ENCODE measurements at places on chromosomes 12 and 14.

DNA sequence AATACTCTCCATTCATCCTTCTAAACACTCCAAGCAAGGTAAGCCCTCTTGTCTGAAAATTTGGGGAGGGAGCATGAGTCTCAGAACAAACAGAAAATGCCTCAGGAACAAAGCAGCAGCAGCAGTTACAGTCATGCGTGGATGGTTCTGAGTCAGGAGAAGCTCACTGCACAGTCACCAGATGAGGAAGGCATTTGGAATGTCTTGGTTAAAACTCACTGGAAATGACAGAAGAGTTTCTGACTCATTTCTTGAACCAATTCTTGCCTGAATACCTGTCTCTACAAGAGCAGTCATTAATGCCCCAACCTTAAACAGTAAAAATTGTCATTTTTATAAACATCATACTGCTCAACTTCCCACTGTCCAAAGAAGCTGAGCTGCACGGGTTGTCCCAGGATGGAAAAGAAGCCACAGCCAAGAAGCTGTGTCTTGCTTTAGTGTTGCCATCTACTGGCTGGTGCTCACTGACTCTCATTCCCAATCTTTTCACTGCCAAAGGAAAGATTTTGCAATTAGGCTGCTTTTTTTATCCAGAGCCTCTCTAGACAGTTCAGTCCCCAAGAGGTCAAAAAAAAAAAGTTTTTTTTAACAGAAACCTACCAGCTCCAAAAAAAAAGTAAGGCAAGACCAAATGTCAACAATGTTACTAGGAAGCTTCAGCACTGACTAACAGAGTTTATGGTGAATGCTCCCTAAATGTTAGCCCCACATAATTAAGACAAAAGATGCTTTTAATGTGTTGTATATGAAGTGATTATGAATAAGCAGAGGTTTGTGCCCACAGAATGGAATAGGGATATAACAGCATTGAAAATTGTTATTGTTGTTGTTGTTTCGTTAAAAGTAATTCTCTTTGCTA lies 40.4 kb downstream of the KICS2 start:
- peak; percentile 87 for DNase-seq

DNA sequence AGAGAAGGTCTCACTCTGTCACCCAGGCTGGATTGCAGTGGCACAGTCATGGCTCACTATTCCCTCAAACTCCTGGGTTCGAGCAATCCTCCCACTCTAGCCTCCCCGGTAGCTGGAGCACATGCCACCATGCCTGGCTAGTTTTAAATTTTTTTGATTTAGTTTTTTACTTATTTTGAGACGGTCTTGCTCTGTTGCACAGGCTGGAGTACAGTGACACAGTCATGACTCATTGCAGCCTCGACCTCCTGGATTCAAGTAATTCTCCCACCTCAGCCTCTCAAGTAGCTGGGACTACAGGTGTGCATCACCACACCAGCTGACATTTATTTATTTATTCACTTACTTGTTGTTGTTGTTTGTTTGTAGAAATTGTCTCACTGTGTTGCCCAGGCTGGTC lies 22.2 kb upstream of the DIP2B start:
- no peak for DNase-seq

DNA sequence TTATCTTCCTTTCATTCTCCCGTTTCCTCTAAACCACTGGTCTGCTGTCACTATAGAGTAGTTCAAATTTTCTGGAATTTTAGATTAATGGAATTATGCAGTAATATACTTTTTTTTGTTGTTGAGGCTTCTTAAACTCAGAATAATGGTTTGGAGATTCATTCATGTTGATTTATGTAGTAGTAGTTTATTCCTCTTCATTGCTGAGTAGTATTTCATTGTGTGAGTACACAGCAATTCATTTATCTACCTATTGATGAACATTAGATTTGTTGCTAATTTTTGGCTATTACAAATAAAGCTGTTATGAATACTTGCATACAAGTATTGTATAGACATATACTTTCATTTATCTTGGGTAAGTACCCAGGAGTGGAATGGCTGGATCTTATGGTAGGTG lies 7.2 kb downstream of the RASSF8 start:
- no peak for DNase-seq

DNA sequence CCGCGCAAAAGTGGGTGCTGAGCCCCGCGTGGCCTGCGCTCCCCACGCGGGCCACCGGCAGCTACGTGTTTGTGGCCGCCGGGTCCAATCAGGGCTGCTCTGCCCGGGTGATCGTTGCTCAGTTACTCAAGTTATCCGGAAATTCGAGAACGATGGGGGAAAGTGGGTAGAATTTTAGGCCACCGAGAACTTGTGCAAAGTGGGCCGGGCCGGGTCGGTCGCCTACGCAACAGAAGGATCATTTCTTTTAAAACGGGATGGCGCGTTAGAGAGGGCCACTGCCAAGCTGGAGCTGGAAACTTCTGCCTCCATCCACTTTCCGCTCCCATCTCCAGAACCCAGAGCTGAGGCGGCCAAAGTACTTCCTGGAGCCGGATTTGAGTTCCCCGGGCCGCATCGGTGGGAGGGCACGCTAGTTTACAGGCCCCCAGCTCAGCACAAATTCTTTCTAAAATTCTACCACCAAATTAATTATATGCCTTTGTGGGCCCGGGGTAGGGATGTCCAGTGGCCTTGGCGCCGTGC lies 3.5 kb downstream of the RFX4 start:
- no peak for DNase-seq

DNA sequence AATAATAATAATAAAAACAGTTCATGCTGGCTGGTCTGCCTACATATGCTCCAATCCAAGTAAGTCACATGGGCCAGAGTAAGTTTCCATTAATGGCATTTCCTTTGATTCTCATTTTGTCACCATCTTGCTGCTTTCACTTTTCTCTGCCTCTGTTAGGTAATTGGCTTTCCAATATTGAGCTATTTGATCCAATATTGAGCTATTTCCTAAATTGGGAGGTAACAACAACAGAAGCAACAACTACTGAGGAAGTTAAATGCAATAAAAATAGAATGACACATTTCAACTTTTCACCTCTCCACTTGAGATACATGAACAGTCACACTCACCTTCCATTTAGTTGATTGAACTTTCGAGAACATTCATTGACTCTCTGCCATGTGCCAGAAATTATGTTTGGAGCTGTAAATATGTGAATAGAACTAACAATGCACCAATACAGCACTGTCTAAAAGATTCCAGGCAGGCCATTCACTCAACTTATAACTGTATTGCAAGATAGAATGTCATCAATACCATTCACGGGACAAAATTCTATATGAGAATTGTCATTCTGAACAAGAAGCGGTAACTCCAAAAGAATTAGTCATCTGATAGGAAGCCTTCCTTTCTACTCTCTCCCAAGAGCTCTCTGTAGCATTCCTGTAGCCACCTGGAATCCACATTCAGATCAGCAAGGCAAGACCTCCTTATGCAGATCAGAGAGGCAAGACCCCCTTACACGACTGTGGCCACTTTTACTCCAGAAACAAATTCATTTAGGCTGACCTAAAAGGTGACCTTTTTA lies 136.4 kb downstream of the PHLDA1 start:
- no peak for DNase-seq

DNA sequence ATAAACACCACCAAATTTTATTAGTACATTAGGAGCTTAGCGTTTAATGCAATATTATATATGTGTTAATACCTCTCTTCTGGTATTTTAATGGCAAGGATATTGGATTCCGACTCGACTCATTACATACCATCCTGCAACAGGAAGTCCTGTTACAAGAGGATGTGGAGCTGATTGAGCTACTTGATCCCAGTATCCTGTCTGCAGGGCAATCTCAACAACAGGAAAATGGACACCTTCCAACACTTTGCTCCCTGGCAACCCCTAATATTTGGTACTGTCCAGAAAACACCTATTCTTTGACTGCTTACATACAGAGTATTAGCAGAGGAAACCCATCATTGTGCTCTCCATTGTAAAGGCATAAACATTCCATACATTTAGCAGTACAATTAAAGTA lies 45.2 kb downstream of the VEZT start:
- DNase-seq, result no peak

DNA sequence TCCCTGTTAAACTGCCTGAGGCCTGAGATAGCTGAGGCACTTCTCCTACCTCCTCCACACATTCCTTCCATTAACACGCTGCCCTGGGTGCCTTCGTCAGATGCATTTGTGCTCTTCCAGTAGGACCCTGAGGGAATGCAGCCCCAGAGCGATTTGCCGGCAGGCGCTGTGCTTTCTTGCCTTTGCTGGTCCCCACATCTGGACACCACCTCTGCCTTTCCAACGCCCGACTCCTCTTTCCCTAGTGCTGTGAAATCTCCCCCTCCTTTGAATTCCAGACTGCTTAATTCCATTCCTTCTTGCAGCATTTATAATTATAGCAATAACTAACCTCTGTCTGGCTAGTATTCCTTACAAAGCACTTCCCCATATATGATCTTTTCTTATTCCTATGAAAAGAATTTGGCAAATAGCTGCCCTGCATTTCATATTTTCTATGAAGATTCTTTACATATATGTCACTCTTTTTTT lies 88.4 kb downstream of the C12orf75 start:
- DNase-seq, result peak; percentile 4

- no peak for DNase-seq
These were observed 1.9 kb downstream of the FAM222A start for GRCh38 chr12:109715310-109716091.

GRCh38 chr12:116855744-116856470 lies 25.3 kb downstream of the HRK start:
- no peak for DNase-seq

- DNase-seq, result no peak
These were observed 2.6 kb upstream of the TAMALIN start for GRCh38 chr12:52004042-52004648.

DNA sequence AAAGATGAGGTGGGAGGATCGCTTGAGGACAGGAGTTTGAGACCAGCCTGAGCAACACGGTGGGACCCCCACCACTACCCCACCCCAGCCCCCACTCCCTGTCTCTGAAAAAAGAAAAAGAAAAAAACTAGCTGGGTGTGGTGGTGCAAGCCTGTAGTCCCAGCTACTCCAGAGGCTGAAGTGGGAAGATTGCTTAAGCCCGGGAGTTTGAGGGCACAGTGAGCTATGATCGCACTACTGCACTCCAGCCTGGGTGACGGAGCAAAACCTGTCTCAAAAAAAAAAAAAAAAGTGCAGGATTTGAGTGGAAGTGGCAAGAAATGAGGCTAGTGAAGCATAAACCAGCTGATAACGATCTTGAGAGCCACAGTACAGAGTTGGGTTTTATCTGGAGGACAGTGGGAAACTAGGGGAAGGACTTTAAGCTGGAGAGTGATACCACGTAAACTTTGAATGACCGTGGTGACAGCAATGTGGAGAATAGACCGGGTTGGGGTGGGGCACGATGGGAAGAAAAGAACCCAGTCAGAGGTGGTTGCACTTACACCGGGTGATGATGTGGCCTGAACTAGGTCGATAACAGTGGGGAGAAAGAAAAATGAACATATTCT lies 85.3 kb downstream of the TMEM260 start:
- no peak for DNase-seq

DNA sequence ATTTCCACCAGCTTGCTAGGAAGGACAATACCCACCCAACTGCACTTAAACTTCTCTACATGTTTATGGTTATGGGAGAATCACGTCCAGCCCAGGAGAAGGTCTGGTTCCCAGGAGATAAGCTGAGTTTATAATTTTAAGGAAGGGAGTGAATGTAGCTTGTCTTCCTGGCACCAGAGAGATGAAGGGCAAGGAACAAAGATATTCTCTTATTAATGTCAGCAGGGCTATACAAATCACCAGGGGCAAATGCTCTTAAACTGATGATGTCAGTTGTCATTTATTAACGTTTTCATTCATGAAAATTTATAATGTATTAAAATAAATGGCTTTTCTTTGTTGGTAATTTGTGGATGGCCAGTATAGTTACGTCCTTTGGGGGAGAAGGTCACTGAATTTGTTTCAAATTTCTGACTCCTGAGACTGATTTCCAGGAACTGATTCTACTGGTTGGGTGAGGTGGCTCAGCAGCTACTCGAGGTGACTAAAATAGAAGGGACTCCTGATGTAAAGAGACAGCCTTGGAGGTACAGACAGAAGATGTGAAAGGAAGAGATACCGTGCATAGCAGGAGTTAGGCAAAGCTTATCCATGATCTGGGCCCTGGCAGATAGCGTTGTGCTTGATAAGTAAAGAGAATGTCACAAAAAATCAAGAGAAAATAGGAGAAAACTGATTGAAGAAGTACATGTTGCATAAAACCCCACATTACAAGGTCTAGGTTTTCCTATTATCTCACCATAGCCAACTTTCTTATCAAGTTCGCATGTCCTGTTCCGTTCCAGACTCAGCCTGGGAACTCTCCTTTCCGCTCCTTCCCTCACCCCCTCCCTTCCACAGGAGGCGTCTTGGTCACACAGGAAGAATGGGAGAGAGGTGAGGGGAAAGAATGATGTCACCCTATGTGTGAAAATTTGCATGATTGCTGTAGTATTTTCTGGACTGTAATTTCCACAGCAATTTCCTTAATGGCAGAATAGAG lies 367.1 kb upstream of the FAR2 start:
- no peak for DNase-seq

GRCh38 chr12:6855322-6855721 lies 3.4 kb downstream of the USP5 start:
- DNase-seq, result no peak

- no peak for DNase-seq
These were observed 176.9 kb downstream of the BTG1 start for GRCh38 chr12:91968777-91969171.

All from AG09319 (cell line).